ENCODE measurements at places on chromosomes 2 and 18.

- no peak for DNase-seq
Observed at GRCh38 chr18:59907660-59908059, 7.9 kb downstream of the PMAIP1 start.

- no peak for DNase-seq
Observed at GRCh38 chr2:118945881-118946280, 3.9 kb downstream of the MARCO start.

DNA sequence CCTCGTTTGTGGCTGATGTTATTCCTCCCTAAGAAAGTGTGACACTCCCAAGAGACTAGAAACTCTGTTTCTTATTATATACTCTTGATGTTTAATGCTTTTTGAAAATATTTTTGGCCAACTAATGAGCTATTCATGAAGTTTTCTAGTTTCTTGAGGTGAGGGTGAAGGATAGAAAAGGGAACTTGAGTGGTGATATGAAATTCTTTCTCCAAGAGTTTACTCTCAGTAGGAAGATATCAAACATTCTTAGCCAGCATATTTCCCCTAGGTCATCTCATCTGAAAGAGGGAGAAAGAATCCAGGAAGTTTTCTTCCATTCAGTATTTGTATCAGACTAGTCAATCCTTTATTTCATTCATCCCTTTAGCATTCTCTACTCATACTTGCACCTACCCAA lies 95.7 kb downstream of the MAP3K20 start:
- DNase-seq, result no peak

GRCh38 chr2:85717308-85718008 lies 23.3 kb downstream of the GNLY start:
- no peak for DNase-seq

DNA sequence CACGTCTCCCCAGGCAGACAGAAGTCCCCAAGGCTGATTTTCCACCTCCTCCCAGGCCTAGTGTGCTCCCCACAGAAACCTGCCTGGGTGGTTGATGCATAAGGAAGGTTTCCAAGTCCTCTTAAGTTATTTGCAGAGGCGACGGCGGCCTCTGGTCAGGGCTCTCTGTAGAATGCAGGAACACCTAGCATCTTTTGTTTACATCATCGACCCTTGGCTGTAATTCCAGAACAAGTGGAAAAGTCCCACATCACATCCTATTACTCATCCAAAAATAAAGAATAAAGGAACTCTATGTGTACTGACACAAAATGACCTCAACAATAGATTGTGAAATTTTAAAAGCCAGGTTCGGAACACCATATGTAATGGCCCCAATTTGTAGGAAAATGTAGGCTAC lies 211.1 kb downstream of the ALPK2 start:
- DNase-seq, result no peak

GRCh38 chr2:120783969-120784372 lies 48.3 kb downstream of the GLI2 start:
- DNase-seq, result no peak

GRCh38 chr2:171703574-171704347 lies 16.5 kb downstream of the DYNC1I2 start:
- DNase-seq, result peak; percentile 28

DNA sequence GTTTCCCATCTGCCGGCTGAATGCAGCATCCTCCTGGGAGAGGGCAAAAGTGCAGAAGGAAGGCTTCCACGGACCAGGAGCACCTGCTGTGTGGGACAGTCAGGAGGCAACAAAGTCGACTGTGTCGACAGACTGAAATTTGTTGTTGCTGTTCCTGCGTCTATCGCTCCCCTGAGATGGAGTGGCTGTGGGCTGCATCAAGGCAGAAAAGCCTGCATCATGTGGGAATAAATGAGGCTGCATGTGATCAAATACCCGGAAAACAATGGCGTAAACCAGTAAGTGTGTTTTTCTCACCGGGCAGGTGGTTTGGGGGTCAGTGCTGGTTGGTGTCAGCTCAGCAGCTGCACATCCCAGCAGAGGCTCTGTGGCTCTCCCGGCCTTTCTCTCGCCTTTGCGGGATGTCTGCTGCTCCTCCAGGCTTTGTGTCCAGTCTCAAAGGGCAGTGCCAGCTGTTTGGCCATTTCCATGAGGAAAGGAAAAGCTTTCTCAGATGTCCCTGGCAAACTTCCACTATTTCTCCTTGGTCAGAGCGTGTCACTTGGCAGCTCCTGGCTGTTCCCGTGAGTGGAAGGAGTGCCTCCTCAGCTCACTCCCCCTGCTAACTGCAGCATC lies 262.4 kb downstream of the NDUFA10 start:
- DNase-seq, result peak; percentile 68

DNA sequence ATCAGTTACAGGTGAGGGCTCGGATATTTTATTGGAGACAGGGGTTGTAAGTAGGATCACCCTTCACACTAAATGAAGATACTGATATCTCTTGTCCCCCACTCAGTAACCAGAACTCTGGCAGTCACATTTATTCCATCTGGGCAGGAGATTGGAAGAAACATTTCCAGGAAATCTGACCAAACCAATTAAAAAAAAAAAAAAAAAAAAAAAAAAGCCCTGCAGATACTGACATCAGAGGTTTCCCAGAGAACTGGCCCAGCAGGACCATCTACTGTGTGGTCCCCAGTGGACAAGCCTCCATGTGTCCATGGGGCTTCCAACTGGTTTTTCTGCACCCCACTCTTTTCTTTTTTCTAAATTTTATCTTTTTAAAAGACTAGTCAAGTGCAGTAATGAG lies 41.3 kb downstream of the SH2D6 start:
- no peak for DNase-seq

DNA sequence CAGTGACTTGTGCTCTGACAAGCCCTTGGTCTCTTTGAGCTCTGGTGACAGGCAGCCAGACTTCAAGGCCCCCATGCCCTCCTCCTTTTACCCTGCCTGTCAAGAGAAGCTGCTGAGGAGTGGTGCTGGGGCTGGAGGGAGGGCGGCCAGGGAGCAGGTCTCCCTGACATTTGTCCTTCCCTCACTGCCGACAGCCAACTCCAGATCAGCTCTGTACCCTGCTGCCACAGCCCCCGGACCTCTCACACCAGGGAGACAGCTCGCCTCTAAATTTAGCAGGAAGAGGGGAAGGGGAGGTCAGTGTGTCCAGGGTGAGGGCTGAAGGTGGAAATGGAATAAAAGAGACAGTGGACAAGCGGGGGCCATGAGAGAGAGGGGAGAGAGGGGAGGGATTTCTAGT lies 155.8 kb downstream of the TDRD15 start:
- no peak for DNase-seq

GRCh38 chr2:239548965-239549595 lies 148.3 kb upstream of the HDAC4 start:
- DNase-seq, result no peak

DNA sequence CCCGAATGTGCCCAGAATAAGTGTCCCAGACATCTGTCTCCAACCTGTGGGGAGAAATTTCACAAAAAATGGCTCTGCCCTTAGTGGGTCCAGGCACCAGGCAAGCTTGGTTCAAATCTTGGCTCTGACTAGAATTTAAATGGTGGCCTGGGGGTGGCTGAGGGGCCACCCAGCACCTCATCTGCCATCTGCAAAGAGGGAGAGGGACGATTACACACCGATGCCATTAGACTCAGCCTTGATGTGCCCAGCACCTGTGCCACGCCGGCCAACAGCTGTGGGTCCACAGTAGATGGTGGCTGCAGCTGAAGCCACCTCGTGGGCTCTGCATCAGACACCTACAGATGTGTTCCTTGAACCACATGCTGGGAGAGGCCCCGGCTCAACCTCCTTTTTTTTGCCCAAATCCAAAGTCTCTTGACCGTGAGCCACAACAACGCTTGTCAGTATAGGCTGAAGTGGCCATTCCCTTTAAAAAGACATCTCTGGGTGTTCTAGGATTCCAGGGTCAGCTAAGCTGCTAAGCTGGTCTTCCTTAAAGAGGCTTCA lies 222.0 kb upstream of the RAB6C start:
- DNase-seq, result no peak

GRCh38 chr2:25085761-25086560 lies 44.1 kb downstream of the EFR3B start:
- DNase-seq, result no peak

- no peak for DNase-seq
Observed at GRCh38 chr2:173400760-173401159, 46.1 kb downstream of the CDCA7 start.

GRCh38 chr2:134216152-134216829 lies 37.6 kb upstream of the MGAT5 start:
- DNase-seq, result no peak

GRCh38 chr18:55641486-55641885 lies 53.5 kb upstream of the TCF4 start:
- no peak for DNase-seq

DNA sequence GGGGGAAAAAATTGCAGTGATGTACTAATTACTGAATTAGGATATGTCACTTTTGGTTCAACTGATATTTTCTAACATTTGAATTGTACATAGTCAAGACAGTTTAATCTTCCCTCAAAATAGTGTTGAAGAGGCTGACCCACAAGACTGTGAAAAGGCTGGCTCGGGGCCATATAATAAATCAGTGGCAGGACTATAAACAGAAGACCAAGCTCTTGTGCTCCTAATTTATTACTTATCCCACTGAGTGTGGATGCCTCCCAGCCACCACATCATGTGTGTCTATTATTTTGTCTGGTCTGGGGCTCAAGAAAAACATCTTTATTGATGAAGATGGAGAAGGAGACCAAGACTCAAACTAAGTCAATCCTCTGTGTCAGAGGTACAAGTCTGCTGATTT lies 64.4 kb downstream of the PLEKHM3 start:
- no peak for DNase-seq

GRCh38 chr2:175698061-175698460 lies 304.0 kb downstream of the LNPK start:
- no peak for DNase-seq

- no peak for DNase-seq
Observed at GRCh38 chr2:240463274-240463865, 27.9 kb downstream of the GPC1 start.

DNA sequence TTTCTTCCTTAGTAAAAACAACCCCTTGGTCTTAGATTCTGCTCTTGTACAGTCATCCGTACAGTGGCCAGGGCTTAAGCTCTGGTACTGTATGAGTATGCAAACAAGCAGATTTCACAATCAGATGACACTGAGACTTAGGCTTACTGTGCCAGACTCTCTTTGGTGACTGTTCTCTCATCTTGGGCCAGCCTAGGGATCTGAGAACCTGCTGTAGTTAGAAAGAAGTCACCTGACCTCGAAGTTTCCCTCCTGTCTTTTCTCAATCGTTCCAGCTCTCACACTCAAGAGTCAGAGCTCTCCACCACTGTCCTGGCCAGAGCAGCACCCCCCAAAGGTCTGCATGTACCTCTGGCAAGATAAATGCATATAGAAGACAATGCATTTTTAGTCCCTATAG lies 63.2 kb downstream of the ZEB2 start:
- DNase-seq, result no peak

DNA sequence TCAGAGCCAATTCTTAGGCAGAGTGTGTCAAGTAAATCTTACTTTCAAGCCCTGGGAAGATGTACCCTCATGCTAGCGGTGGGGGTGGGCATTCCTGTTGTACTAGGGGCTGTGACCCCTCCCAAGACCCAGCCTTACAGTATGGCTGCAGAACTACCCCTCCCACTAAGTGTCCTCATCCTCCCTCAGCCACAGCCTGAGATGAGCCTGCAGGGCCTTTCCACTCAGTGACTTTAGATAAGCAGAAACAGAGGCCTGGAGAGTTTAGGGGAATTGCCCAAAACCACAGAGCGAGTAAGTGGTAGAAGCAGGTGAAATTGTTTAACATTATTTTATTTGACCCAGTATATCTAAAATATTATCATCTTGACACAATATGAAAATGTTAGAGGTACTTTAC lies 36.6 kb downstream of the TTC32 start:
- DNase-seq, result no peak

- DNase-seq, result no peak
Observed at GRCh38 chr2:237573721-237574415, 7.5 kb downstream of the PRLH start.

GRCh38 chr18:63365876-63366212 lies 1.2 kb downstream of the KDSR start:
- no peak for DNase-seq

DNA sequence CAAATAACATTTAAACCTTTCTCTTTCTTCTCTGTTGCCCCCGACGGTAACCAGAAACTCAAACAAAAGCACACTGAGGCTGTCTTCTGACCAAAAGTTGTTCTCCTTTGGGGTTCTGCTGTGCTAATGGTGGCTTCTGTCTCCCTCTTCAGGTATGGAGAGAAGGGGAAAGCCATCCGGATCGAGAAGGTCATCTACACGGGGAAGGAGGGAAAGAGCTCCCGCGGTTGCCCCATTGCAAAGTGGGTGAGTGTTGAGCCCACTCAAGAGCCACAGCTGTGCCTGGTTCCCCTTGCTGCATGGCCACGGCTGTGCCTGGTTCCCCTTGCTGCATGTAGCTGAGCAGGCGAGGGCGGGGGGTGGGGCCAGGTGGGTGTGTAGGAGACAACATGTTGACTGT lies 67.4 kb downstream of the BOLA3 start:
- DNase-seq, result no peak

GRCh38 chr2:11286749-11287148 lies 57.7 kb downstream of the ROCK2 start:
- DNase-seq, result no peak

DNA sequence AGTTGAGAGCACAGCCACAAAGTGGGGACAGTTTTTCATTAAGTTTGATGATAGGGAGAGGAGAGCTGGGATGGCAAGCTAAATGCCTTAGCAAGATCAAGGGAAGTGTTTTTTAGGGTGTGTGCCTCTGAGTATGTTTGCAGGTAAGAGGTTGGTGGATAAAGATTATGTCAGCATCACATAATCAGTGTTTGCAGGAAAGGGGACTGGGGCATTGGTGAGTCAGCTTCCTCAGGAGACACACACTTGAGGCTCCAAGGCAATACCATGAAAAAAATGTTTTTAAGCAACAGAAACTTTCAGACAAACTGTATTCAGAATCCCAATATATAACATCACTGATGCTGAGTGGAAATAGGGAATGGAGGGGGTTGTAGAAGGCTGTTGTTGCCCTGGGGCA lies 25.4 kb upstream of the DTNB start:
- no peak for DNase-seq

DNA sequence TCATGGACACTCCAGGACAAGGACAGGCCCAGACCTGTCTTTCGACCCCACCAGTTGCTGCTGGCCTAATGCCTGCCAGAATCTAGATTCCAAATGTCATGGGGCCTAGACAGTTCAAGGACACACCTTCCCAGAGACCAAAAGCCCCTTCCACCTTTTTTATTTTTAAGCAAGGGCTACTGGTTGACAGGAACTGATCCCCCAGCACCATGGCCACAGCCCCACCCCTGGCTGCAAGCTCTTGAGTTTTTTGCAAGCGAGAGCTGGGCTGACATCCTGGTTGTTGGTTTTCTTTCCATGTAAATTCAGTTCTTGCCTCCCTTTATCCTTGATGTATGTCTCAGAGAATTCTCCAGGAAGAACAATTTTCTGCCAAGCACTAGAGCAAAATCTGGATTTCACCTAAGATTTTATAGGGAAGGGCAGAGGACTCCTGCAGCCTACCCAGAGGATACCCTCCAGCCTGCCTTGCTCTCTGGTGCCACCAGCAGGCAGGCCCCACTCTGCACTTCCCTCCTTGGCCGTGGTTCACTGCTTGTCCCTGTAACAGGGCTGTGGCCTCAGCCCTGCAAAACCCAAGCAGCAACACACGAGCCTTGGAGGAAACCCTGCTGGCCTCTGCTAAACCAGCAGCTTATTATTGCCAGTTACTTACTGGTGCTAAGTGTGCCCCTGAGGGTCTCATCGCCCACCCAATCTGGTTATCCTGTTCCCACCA lies 97.7 kb downstream of the TWIST2 start:
- no peak for DNase-seq

GRCh38 chr2:226554701-226555100 lies 244.9 kb downstream of the IRS1 start:
- DNase-seq, result no peak

GRCh38 chr18:26614374-26614773 lies 66.0 kb upstream of the KCTD1 start:
- no peak for DNase-seq

Data from retina (tissue), 1 donor.